ENCODE measurements at places on chromosomes 6 and 20.

GRCh38 chr6:47680051-47680450, 18.3 kb upstream of the ADGRF4 start:
- DNase-seq = no peak

GRCh38 chr20:13101706-13102105, 92.9 kb downstream of the SPTLC3 start:
- no peak for DNase-seq

DNA sequence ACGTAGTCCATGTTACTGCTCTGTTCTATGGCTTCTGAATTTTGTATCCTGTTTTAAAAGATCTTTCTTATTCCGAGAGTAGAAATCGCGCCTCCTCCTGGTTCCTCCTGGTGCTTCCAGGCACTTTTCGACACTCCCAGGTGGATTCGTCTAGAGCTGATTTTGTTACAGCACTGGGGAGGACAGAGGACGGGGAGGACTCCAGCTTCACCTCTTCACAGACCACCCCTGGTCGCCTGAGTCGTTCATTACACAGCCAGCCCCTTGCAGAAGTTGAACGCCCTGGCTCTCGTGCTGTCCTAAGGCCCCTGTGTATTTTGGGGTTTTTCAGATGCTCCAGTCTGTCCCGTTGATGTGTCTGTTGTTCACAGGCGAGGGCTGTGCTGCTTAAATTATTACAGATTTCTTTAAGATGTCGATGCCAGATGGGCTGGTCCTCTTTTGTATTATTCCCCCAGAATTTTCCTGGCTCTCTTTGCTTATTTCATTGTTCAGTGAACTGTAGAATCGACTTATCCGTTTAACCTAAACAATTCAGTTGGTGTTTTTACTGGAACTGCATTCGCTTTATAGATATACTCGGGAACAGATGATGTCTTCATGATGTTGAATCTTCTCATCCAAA, 30.5 kb downstream of the COL20A1 start:
- DNase-seq = no peak

GRCh38 chr6:16257999-16258708, 19.8 kb downstream of the GMPR start:
- DNase-seq = no peak

GRCh38 chr6:168355716-168356522, 36.3 kb upstream of the DACT2 start:
- peak; percentile 38 for DNase-seq
